Lower lobe of right lung (tissue), 2 donors: ENCODE measurements at places on chromosomes 7 and 10. TPM values are rescaled to one million over a fixed set of nuclear protein-coding genes. Genes with fewer than 3 reads are reported as not detected.

ANLN gene
- total RNA-seq: 3.9 TPM

CXCL12 gene
- 73.8 TPM for total RNA-seq

PRLHR gene
- not detected for total RNA-seq

MEIG1 gene
- 0.95 TPM for total RNA-seq

ZNF248 gene
- 14.3 TPM for total RNA-seq

SEC31B gene
- 16.0 TPM for total RNA-seq
